ENCODE measurements at places on chromosomes 3 and 15.
A peak's percentile ranks its signal among the peaks of the same experiment; 100 is the strongest.

GRCh38 chr3:16290007-16290826 lies 25.2 kb downstream of the OXNAD1 start:
- DNase-seq: peak; percentile 34

DNA sequence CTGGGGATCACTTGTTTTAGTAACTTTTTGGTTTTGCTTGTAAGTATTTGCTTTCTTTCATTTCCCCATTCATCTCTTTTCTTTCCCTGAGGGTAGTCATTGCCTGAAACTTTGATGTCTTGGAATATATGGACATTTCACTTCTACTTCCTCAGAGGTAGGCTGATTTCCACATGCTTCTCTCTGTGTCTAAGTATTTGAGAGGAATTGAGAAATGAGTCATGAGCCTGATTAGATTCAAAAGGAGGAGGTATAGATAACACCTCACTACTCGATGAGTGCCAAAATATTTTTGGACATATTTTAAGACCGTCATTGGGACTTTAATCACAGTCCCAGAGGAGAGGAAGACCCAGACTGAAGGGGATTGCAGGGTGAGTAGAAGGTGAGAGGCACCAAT lies 480.1 kb upstream of the SGO1 start:
- DNase-seq: no peak

DNA sequence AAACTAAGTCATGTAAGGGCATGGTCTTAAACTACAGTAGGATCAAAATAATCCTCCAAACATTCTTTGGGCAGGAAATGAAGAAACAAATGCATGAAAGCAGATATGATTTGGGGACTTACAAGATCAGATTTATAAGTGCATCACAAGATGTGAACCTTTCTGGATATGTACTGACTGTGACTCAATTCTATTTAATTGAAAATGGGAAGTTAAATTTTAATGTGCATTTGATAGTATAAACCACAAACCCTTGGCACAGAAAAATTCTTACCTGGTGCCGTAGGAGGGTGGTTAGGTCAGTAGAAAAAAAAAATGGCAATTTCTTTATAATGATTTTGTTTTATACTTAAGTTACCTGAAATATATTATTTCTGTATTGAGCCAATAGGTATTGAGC lies 262.5 kb upstream of the TGFBR2 start:
- no peak for DNase-seq

- no peak for DNase-seq
Measured at GRCh38 chr15:74794248-74794969, 12.5 kb downstream of the CSK start.
